ENCODE measurements at places on chromosomes 2 and 18.

DNA sequence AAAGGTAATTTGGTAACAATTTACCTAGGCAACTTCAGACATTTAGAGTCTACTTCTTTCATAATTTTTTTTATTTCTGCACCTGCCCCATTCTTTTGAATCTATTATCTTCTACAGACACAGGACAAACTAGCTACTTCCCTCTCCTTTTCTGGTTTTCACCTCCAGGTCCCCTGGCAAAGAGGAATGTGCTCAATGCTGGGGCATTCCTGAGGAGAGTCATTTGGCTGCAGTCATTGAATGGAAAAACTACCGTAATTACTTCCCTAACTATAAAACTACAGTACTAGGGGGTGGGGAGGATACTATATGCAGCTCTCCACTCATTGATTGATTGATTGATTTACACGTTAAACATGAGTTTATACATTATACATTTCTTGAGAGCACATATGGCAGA, 11.2 kb upstream of the ARHGAP28 start:
- DNase-seq = no peak

- DNase-seq = no peak
Observed at GRCh38 chr18:66344227-66344626, 259.7 kb downstream of the CDH19 start.

- DNase-seq = no peak
Observed at GRCh38 chr2:223069465-223069864, 17.5 kb downstream of the KCNE4 start.

DNA sequence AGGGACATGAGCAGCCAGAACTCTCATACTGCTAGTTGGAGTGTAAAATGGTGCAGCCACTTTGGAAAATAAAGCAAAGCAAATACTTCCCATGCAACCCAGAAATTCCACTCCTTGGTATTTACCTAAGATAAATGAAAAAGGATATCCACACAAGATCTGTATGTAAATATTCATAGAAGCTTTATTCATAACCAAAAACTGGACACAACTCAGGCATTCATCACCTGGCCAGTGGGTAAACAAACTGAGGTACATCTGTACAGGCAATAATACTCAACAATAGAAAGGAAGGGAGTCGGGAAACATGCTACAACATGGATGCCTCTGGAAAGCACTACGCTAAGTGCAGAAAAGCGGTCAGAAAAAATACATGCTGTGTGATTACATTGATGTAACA, 2.5 kb upstream of the LOXHD1 start:
- DNase-seq = no peak

- no peak for DNase-seq
Observed at GRCh38 chr18:23971666-23972230, 42.8 kb upstream of the TTC39C start.

GRCh38 chr2:33785201-33786106, 186.4 kb upstream of the FAM98A start:
- DNase-seq = no peak

DNA sequence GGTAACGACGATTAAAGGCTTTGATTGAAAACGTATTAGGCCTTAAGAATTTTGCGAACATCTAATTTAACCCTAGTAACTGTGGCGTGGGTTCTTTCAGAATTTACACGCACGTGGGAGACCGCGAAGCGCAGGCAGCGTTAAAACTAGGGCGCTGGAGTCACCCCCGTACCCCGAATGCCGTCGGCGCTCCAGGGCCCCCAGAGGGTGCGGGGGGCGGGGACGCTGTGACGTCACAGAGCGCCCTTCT, 673 bp upstream of the SMCHD1 start:
- DNase-seq = no peak

- no peak for DNase-seq
Observed at GRCh38 chr2:55500025-55500424, 19.5 kb upstream of the CFAP36 start.

GRCh38 chr2:240431271-240431660, 4.2 kb upstream of the GPC1 start:
- DNase-seq = no peak

GRCh38 chr2:232085164-232085563, 123.7 kb downstream of the DIS3L2 start:
- no peak for DNase-seq

GRCh38 chr2:240478346-240479110, 43.1 kb downstream of the GPC1 start:
- DNase-seq = no peak

DNA sequence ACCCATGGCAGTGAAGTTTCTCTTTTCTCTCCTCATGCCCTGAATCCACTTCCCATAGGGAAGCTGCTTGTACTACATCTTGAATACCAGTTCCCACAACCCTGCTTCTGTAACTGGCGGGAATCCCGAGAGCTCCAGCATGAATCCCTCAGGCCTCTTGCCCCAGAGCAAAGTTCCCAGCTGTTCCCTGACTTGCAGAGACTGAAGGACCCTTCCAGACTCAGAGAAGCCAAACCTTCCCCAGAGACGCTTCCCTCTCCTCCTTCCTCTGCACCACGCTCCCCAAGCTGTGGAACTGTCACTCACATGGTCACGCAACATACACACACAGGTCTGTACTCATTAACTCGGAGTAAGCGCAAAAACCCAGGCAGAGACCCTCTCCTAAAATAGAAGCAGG, 26.4 kb downstream of the TRAPPC12 start:
- no peak for DNase-seq

GRCh38 chr2:5392658-5393057, 299.5 kb upstream of the SOX11 start:
- no peak for DNase-seq

DNA sequence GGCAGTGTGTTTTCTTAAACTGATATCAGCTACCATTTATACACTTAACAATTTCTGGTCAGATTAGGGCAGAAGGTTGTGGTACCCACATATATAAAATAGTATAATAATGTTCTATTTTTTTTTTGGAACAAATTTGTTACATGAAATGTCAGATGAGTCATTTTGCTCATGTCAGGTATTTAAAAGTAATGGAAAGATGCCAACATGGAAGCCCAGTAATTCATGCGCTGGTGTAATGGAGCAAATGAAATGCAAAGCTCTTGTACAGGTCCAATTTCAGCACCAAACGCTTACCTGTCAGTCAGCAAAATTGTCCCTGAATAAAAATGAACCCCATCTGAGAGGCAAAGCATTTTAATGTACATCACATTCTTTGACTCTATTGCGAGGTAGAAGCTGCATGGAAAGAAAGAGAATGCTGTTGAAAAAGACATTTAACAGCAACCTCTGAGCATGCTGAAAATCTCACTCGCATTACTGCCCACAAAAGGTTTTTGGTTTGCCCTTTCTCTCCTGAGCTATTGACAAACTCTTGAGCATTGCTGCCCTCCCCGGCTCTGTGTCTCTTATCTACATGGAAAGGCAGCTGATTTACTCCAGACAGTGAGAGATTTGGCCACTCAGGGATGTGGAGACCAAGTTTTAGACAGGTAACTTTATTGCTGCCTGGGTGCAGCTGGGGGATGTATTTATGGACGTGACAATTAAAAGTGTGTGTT, 217.5 kb downstream of the CAMKMT start:
- DNase-seq = no peak

- DNase-seq = peak; percentile 41
Observed at GRCh38 chr2:240983361-240983995, 14.9 kb upstream of the SNED1 start.

DNA sequence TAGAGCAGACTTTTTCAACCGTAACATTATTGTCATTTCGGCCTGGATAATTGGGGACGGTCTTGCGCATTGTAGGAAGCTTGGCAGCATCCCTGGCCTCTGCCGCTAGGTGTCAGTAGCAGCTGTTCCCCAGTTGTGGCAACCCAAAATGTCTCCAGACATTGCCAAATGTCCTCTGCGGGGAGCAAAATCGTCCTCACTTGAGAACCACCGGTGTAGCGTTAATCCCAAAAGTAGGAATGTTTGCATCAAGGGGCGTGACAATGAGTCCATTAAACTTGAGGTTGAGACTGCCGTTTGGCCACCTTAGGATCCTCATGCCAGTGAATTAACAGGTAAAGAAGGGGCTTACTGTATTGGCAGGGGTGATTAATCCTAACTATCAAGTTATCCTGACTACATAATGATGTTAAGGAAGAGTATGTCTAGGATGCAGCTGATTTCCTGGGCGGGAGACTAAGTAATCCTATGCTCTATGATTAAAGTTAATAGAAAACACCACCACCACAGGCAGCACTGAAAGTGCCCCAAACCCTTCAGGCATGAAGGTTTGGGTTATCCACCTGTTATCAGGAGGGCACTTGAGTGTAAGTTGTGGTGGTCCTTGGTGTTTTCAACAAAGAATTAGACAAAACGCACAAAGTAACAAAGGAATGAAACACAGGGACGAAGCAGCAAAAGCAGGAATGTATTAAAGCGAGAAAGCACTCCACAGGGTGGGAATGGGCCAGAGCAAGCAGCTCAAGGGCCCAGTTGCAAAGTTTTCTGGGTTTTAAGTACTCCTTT, 4.9 kb upstream of the ZC3H8 start:
- DNase-seq = peak; percentile 67

GRCh38 chr2:46858702-46859090, 56.9 kb downstream of the MCFD2 start:
- no peak for DNase-seq

GRCh38 chr18:45373286-45373880, 241.9 kb upstream of the SLC14A2 start:
- DNase-seq = no peak

GRCh38 chr2:99079226-99079625, 62.3 kb upstream of the C2orf15 start:
- no peak for DNase-seq

- DNase-seq = no peak
Observed at GRCh38 chr18:33871363-33872025, 293.5 kb downstream of the ASXL3 start.

- DNase-seq = no peak
Observed at GRCh38 chr2:150903461-150903860, 358.2 kb downstream of the RBM43 start.

DNA sequence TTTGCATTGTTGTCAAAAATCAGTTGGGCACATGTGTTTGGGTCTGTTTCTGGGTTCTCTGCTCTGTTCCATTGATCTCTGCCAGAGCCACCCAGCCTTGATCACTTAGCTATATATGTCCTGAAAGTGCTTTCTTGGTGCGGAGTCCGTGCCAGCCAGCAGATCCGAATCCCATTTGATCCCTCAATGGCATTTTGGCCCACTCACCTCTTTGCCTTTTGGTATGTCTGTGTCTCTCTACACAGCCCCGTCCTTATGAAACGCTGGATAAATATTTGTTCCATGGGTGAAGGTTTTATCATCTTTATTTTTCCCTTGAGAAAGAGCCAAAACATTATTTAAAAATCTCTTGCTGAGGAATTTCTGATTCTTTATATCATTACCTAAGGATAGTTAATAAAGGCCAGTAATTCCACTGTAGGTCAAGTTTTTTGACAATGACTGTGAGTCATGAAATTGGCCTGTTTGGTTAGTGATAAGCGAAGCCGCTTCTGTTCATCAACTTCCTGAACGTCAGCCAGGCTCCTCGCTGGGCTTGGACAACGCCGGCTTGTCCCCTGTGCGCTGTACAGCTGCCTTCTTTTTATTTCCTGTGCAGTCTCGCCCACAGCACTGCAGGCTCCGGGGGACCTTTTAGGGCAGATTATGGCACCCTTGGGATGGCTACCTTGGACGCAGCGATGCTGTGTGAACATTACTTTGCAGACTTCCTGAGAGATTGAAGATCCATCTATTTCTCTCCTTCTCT, 24.9 kb downstream of the MTCL1 start:
- peak; percentile 74 for DNase-seq

DNA sequence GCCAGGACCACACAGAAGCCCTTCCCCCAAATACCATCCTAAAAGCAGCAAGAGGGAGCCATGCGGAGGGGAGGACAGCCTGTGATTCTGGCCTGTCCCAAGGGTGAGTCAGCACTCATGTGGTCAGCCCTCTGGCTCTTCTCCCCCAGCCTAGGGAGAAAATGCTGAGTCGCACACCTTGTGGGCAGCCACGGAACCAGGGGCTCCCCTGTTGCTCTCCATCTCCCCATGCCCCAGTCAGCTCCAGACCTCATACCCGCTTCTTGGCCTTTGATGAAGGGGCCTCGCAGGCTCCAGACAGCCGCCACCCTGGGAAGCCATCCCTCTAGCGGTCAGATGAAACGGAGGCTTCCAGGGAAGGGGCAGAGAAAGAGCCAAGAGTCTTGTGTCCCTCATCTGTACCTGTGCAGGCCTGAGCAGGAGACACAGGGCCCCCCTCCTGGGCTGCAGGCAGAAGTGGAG, 181.3 kb upstream of the SIX2 start:
- DNase-seq = no peak
